ENCODE measurements at places on chromosomes 3 and 15.
A peak's percentile ranks its signal among the peaks of the same experiment; 100 is the strongest.

- no peak for DNase-seq
Measured at GRCh38 chr3:36512555-36512954, 132.3 kb downstream of the STAC start.

DNA sequence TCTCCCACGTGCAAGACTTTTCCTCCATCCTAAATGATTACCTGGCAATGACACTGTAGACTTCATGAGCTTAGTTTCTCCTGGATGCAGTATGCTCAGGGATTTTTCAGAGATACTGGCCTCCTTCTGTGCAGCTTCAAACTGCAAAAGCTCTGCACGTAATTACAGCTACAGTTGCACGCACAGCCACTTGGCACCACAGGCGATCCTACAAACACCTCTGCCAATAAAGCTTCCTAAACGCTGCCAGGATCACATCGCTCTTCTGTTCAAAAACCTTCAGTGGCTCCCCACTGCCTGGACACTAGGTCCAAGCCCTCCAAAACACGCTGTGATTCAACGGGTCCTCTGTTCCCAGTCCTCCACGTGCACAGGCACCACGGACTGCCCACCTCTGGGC, 49.5 kb downstream of the NUP210 start:
- DNase-seq = no peak

DNA sequence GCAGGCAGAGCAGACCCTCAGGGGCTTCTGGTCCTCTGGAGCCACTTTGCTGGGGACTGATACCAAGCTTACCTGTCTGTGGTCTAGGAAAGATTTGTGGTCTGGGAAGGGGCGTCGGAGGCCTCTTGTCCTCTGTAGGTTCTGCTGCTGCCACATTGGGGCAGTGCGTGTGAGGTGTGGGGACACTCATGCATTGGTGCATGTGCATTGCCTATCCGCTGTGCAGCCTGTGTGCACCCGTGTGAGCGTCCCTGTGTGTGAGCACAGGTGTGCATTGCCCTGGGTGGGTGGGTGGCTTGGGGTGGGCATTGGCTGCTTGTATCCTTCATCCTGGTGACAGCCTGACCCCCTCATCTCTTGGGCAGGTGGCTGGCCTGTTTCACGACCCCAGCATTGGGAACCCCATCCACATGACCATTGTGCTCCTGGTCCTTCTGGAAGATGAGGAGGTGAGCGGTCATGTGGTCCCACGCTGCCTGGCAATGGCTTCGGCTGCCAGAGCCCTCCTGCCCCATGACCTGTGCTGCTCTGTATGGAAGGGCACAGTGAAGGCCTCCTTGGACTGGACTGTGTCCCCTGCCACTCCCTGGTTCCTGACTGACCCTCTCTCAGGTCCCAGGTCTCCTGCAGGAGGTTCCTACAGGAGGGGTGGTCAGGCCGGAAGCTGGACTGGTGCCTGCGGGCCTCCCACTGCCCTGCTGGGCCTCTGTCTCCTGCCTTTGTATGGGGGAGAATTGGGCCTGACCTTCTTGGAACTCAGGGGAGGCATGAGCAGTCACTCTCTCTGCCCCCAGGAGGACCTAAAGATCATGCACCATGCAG, 41.5 kb downstream of the SAXO2 start:
- no peak for DNase-seq

DNA sequence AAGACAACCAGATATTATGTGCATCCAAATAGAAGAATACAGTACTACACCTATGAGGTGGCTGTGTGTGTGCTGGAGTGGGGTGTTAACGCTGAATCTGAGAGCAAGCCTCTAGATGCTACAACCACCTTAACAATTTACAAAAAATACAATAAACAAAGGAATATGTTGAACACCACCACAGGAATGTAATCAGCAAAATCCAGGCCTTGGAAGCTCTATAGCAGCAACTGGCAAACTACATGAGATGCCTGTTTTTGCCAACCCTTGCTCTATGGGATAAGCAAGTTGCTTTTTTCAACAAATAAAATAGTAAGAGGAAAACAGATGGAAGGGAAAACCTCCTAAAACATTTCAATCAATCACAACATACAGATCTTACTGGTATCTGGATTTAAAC, 23.9 kb downstream of the SLTM start:
- no peak for DNase-seq

DNA sequence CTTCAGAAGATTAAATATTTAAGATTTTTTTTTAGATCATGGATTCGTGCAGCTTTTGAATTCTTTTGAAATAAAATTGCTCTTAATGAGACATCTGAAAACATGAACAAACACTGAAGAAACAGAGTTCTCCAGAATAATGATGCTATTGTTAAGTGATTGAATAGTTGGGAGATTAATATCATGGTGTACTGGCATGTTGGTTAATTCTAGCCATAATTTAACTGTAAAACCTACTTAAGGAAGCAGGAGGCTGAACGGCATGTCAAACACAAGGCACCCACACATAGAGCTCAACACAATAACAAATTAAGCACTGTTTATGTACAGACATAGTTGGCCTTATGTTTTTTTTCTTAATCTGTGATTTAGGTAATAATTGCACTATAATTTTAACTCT, 185.6 kb downstream of the RBMS3 start:
- no peak for DNase-seq

GRCh38 chr3:58884453-58884852, 165.4 kb downstream of the CFAP20DC start:
- DNase-seq = no peak

- DNase-seq = no peak
Measured at GRCh38 chr3:12425850-12426579, 58.3 kb upstream of the TSEN2 start.

GRCh38 chr3:10391391-10391790, 70.5 kb upstream of the SEC13 start:
- DNase-seq = no peak

DNA sequence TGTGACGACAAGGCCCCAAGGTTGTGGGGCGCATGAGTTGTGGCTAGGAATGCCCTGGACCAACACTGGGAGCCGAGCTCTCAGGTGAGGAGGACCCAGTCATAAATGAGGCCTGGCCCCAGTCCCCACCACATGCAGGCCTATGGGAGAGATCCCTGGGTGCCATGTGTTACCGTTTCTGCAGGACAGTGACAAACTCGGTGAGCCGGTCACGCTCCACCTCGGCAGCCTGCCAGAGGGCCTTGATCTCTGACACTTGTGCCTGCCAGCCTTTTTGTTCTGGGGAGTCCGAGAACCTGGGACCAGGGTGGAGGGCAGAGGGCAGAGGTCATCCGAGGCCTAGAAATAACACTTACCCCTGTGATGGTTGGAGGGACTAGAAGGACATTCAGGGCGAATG, 27.7 kb upstream of the HHATL start:
- no peak for DNase-seq

GRCh38 chr15:48748535-48748934, 62.3 kb downstream of the CEP152 start:
- DNase-seq = no peak

DNA sequence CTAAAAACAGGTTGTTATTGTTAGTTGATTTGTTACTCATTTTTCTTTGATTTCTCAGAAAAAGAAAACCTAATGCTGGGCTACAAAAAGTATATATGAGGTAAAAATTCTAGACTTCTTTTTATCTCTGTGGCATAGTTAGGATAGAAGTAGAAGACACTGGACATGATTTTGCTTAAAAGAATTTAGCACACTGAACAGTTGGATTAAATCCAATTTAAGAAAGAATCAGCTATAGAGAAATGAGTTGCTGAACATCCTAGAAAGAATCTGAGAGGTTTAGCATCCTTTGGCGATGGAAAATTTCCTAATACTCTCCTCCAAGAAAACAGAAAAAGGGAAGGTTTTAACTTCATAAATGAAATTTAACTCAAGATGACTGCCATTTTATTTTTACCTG, 259.7 kb downstream of the TBL1XR1 start:
- no peak for DNase-seq

- DNase-seq = no peak
Measured at GRCh38 chr3:80580146-80580545, 812.3 kb upstream of the ROBO1 start.

DNA sequence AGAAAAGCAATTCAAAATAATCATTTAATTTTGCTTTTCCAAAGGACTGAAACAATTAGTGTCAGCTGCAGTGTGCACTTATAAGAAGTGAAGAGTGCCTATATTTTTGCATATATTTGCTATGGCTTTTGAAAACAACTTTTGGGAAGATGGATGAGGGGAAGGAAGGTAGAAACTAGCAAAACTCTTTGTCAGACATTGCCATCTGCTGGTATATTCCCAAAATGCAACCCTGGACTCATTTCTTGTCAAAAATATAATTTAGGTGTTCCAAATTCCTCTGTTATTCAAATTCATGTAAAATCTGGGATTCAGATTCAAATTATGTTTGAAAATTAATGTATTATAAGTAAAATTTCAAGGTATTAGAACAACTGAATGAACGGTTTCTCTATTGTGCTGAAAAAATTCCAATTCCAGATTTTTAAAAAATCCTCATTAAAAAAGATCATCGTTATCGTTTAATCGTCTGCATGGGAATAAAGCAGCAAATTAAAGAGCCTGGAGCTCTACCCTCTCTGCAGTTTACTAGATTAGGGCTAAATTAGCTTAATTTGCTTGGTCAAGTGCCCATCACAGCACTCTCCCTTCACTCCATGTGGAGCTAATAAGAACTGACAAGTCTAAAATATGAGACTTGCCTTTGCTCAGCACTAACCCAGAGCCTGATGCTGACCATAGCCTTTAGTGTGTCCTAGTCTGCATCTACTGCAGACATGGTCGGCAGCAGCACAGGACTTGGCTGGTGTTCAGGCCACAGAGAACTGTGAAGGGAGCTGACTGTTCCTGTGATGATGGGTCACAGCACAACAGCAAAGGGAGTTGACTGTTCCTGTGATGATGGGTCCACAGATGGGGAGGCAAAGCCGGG, 67.9 kb upstream of the MITF start:
- DNase-seq = peak; percentile 53

DNA sequence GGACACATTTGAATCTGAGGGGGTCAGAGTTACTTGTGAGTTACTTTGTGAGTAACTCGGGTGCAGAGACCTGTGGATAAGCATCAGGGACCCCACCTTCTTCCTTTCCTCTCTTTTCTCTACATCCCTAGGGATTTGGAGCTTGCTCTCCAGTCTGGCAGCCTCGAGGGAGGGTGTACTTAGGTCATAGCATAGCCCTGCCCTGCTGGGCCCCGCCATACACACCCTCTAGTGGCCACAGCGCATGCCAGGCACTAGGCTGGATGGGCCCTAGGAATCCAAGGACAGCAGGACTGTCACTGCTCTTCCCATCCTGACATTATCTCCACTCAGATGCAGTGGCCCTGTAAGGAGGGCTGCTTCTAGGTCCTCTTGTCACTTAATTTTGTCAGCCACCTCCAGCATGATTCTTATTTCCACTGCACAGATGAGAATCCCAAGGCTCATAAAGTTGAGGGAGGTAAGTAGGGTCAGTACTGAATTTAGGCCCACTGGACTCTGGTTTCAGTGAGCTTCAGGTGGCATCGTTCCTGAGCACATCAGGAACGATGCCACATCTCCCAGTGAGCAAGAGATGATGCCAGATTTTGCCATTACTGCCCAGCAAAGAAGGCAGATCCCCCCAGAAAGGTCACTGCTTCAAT, 3.6 kb upstream of the SMAD6 start:
- peak; percentile 79 for DNase-seq

- DNase-seq = no peak
Measured at GRCh38 chr3:183555541-183556081, at the start of gene KLHL6. Gene KLHL6 (minus strand): TSS chr3:183555706. CDS start chr3:183555653, 53 bp downstream.

DNA sequence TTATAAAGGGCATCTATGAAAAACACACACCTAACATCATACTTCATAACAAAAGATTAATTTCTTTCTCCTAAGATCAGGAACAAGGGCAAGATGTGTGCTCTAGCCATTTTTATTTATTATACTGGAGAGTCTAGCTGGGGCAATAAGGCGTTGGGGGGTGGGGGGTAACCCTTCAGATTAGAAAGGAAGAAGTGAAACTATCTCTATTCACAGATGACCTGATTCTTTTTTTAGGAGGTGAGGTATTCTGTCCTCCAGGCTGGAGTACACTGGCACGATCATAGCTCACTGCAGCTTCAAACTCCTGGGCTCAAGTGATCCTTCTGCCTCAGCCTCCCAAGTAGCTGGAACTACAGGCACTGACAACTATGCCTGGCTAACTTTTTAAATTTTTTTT, 89.5 kb upstream of the MANF start:
- no peak for DNase-seq

GRCh38 chr3:17656264-17656663, 86.2 kb downstream of the TBC1D5 start:
- DNase-seq = no peak
